ENCODE measurements at places on chromosomes 16 and 17.

DNA sequence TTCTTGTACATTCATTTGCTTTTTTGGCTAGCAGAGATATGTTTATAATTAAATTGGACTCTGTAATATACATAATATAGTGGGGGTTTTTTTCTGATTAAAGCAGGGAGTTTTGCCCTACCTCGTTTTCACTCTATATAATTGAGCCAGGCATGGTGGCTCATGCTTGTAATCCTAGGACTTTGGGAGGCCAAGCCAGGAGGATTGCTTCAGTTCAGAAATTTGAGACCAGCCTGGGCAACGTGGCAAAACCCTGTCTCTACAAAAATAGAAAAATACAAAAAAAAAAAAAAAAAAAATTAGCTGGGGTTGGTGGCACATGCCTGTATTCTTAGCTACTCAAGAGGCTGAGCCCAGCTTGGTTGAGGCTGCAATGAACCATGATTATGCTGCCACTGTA is 42.2 kb downstream of the PAFAH1B1 start:
- no peak for DNase-seq

- DNase-seq: no peak
Measured at GRCh38 chr17:68878226-68878885, 76.8 kb downstream of the ABCA8 start.

DNA sequence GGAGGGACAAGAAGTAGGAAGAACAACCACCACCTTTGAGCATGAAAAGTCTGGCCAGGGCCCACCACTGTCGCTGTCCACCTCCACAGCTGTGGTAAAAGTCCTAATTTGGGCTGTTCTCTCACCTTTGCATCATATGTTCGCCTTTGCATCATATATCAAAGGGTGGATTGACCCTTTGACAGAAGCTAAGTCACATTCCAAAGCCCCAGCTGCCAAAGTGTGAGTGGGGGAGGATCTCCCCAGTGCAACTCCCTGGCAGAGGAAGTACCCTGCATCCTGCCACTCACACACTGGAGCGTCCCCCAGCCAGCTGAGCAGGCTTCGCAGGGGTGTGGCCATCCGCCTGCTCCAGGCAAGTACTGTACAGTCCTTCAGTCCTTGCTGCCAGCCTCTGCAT is 12.7 kb upstream of the SPECC1 start:
- DNase-seq: no peak

DNA sequence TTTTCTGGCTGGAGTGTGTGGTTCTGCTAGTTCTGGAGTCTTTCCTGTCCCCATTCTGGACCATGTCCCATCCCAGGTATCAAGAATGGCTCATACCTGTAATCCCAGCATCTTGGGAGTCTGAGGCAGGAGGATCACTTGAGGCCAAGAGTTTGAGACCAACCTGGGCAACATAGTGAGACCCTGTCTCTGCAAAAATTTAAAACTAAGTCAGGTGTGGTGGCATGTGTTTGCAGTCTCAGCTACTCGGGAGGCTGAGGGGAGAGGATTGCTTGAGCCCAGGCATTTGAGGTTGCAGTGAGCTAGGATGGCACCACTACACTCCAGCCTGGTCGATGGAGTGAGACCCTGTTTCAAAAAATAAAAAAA is 15.3 kb upstream of the WNT3 start:
- no peak for DNase-seq

GRCh38 chr16:19963301-19963700 is 78.7 kb upstream of the GPRC5B start:
- DNase-seq: no peak

DNA sequence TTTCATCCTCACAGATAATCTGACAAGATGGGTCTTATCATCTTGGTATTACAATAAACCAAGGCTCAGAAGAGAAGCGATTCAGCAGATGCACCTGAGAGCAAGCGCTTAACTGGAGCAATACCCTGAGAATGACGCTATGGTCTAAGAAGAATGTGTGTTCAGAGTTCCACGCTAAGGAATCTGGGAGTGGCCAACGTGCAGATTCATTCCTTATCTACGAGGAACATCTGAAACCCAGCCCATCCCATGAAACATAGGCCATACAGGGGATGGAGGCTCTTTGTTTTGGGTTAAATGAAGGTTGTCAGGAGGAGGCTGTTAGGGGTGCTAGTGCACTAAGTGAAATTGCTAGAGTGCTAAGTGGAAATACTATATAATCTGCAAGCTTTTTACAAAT is 28.5 kb upstream of the KDM8 start:
- DNase-seq: no peak

DNA sequence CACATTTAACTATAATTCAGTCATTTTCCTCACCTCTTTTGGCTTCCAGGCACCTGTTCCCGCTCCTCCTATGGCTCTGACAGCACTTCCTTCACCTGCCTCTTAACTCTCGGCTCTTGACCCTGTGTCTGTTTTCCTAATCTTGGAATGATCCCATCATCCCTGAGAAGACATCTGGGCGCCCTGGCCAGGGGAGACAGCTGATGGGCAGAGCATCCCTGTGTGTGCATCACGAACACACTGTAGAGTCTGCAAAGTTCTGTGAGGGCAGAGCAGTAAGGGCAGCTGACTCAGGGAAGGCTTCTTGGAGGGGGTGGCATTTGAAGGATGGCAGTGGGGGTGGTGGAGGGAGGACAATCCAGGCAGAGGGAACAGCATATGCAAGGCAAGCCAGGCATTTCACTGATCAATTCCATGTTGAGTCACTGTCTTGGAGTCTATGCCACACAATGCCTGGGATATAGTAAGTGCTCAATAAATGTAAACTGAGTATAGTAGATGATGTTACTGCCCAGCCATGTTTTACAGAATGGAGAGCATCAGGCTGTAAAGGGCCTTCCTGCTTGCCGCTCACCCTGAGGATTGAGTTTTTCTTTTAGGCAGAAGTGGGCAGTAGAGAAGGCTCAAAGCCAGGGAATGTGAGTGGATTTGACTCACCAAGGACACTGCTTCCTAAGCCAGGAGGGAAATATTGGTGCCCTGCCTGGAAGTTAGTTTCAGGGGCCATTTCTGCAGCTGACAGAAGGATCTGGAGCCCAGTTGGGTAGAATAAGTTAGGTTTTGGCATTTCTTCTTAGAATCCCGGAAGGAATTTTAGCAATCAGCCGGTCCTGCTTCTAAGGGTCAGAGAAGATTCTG is 5.8 kb upstream of the RAB11FIP4 start:
- no peak for DNase-seq
